ENCODE measurements at places on chromosomes 16 and 17.

DNA sequence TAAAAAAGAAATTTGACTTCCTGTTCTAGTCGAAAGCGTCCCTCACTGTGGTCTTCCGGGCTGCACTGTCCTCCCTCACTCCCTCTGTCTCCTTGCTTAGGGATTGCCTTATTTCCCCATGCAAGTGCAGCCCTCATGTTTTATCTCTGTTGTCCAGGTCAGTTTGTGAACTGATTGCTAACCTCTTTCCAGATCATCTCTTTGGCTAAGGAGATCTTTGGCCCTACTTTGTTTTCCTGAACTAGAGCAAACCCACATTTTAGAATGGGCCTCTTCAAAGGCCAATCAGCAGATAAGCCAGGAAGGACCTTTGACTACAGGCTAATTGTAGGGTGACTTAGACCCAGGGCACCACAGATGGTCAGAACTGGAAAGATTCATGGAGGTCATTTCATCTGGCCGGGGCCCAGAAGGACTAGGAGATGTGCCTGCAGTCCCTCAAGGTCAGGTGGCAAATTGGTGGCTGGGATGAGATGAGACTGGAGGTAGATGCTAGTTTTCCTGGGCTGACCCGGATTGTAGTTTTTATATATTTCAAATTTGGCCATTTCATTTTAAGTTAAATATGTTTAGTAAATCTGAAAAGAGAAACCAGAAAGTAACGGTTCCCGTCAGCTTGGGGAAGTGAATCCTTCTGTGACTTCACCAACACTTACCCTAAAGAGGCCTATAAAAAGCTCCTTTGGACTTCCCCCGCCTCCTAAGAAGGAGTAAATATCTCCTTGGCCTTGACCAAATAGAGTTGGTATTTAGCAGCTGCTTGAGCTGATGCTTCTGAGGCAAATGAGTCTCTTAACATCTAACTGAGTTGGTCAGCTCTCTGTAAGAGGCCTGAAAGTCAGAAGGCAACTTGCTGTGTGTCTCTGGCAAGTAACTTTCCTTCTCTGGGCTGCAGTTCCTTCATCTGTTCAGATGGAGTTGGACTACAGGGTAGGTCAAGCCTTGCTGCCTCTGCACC lies 6.2 kb upstream of the SLC25A19 start:
- DNase-seq, result no peak

GRCh38 chr17:49210158-49211029 lies at the start of the genes ABI3 and GNGT2:
Gene ABI3, plus strand, starts transcription at chr17:49210707. Its CDS starts 18 bp downstream, at chr17:49210725.
Gene GNGT2, minus strand, starts transcription at chr17:49210574. Its CDS starts 3,152 bp downstream, at chr17:49207422.
- peak; percentile 37 for DNase-seq

DNA sequence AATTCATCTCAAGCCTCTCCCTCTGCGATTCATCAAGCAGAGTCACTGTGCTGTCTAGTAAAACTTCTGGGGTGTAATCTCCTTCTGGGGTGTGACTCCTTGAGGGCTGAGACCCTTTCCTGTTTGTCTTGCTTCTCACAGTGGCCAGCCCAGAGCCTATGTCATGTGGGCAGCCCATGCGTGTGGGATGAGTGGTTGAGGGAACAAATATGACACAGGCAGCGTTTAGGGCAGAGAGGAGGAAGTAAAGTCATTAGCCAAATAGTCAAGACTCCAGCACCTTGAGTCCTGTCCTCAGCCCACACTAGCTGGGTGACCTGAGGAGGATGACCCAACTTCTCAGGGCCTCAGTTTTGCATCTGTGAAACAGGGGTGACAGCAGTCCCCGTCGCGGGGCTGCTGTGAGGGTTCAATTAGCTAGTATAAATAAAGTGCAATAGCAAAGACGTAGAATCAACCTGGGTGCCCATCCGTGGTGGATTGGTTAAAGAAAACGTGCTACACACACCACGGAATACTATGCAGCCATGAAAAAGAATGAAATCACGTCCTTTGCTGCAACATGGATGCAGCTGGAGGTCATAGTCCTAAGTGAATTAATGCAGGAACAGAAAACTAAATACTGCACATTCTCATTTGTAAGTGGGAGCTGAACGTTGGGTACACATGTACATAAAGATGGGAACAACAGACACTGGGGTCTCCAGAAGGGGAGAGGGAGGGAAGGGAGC lies 4.5 kb upstream of the ITGAX start:
- no peak for DNase-seq

- no peak for DNase-seq
These were observed 72.5 kb upstream of the IRX3 start for GRCh38 chr16:54359081-54359480.

- no peak for DNase-seq
These were observed 79.9 kb upstream of the CRHR1 start for GRCh38 chr17:45704251-45704650.

DNA sequence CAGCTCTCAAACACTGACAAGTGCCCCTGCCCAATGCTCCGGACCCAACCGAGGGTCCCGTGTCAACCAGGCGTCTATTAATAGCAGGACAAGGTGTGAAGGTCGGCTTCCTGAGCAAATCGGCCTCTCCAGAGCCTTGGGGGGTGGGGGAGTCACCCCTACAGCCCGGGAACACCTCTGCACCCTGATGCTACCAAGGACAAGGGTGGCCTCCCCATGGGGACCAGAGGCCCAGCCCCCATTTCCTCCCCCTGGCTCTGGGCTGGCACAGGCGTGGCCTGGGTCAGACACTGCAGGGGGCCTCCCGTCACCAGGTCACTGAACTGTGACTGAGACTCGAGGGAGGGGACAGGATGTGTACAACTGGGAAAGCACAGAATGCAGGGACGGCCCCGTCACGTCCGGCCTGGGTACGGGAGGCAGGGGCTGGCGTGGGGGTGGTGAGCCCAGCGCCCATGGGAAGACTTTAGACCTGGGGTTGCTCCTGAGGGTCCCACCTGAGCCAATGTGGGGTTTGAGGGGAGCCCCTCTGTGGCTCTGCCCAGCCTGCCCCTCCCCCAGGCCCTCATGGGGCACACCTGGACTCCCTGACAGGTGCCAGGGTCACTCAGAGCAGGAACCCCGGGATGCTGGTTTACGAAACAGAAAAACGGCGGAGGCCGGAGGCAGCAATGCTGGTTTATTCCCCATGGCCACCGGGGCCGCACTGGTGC lies 579 bp upstream of the CYBA start:
- DNase-seq, result peak; percentile 45

GRCh38 chr17:1142561-1142971 lies 37.2 kb downstream of the ABR start:
- DNase-seq, result no peak

GRCh38 chr16:79726902-79727301 lies 126.4 kb upstream of the MAF start:
- no peak for DNase-seq

DNA sequence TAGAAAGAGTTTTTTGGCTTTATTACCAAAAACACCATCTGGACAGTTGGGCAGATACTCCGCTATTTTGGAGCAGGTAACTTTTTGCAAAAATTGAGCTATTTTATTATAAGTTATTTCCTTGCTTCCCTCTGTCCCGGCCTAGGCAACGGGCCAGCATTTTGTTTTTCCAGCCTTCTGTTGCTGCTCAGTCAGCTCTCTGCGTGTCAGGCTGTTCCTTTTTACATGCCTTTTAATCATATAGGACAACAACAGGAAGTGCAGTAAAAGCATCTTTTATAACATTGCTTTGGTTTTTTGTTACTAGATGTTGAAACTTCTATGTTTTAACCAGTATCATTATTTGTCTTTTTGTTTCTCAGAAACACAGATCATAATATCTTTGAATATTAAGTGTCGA lies 30.4 kb downstream of the PPM1D start:
- DNase-seq, result no peak

DNA sequence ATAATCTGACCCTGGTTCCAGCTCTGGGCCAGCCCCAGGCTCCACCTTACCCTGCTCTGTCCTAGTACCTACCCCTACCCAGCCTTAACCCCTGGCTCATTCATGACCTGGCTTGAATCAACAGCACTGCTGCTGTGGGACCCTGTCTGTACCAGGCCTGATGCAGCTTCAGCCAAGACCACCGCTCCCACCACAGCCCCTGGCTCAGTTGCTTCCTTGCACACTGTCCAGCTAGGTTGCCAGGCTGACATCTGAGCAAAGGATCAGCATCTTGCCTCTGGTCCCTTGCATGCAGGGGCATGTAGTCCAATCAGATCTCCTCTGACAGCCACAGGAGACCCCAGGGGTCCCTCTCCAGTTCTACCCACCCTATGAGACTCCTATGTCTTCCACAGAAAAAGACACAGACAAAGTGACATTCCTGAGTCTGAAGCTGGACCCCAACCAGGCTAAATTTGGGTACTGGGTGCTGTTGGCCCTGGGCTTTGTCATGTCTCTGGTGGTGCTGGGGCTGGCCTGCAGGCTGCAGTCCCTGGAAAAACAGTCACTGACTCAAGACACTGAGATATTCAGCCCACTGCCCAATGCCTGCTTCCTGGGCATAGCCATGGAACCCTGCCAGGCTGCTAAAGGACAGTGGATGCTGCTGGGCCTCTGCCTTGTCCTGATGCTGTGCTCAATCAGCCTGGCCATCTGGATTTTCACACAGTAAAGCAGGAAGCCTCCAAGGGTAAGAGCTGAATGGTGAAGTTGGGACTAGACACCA lies 3.9 kb upstream of the KCNH6 start:
- DNase-seq, result no peak

DNA sequence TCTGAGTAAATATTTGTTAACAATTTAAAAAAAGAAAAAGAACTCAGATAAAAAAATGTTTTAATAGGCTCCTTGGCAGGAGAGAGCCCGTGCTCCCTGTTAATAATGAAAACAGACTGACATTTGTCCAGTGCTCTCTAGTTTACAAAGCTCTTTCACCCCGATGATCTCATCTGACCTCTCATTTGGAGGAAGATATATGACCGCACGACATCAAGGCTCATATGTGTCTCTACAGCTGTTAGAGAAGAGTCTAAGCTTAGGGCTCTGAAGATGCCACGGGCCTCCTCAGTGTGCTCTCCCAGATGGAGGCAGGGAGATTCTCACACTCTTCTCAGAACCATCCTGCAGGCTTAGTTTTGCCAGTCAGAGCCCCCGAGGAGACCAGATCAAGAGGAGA lies 280.8 kb upstream of the IRX5 start:
- no peak for DNase-seq

DNA sequence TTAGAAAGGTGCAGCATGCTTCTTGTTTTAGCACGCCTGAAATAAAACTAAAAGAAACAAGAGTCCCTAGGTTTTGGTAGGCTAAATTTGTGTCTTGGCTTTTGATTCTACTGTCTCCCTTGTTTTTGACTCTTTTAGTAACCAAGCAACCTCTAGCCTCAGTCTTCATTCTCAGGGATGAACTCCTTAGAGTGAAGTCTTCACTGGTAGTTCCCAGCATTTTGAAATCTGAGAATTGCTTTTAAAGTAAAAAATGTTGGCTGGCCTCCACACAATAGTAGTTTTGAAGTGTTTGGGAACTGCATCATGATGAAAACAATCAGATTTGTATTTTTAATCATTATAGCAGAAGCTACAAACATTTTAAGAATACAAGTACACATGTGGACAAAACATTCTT lies 6.1 kb upstream of the CDR2 start:
- no peak for DNase-seq

DNA sequence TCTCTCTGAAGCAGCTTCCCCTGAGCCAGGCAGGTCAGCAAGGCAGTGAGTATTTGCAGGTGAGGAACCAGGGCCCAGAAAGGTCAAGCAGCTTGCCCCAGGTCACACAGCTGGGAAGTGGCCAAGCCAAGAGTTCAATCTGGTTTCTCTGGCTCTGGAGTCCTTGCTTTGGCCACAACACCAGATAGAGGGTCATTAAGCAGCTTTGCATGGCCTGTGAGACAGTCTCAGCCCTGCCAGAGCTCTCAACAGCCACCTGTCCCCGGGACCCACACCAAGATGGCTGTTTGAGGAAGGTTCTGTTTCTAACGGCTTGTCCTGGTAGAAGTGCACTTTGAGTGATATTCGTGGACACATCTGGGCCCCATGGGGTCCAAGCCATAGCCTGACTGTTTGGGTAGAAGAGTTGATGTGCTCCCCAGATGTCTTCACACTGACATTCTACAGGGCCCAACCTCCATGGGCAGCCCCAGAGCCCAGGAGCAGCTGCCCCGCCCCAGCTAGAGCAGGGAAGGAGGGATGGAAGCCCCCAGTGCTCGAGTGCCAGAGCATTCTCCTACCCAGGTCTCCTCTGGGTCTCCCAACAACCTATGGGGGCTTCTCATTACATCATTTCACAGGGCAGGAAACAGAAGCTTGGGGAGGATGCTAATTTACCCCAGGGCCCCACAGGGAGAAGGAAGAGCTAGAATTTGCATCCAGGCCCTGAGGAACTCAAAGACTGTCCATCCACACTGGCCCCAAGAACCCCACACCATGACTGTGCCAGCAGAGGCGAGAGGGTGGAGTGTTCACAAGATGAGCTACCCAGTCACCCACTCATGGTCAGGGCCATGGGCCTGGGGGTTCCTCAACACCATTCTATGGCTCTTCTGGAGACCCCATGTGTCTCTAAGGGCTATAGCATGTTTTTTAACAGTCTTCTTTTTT lies 107.3 kb upstream of the CDH5 start:
- DNase-seq, result no peak

DNA sequence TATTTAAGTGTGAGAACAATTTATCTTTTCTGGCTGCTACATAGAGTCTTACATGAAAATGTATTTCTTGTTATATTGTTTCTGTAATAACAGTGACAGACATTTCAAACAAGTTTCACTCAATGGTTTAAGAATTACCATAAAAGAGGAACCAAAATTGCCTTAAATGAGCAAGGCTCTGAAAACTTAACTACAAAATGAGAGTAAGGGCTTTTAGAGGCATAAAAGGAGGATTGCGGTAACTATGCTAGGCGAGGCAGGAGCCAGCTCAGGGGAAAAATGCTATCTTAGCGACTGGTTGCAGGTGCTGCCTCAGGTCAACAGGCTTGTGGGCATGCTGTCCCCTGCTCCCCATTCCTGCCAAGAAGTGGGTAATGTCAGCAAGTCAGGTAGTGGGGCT lies 81.7 kb upstream of the MSI2 start:
- DNase-seq, result no peak

DNA sequence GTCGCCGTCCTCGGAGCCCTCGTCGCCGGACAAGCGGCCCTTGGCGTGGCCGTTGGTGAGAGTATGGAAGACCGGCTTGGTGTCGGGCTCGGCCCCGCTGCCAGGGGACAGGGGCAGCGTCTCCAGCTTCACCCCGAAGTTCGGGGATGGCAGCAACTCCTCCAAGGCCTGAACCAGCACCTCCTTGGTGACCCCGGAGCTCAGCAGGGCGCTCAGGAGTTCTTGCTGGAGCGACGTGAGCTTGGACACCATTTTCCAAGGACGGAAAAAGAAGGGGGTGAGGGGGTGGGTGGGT lies 279 bp downstream of the HNF1B start:
- DNase-seq, result no peak

DNA sequence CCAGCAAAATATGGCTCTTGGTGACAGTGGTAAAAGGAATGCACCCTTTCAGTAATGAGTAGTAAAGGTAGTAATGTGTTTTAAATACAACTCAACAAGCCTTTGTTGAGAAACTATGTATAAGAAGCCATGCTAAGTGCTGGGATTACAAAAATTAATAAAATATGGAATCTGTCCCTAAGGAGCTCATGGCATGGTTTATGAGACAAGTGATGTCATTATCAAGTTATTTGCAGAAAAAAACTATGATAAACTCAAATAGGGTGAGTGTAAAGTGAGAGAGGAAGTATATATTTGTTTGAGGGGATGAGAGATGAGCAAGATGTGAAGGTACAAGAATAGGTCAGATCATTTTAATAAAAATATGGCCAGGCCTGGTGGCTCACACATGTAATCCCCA lies 76.9 kb downstream of the NF1 start:
- DNase-seq, result no peak

GRCh38 chr17:12745486-12745885 lies 43.8 kb upstream of the ARHGAP44 start:
- DNase-seq, result no peak

GRCh38 chr17:797236-797840 lies 15.2 kb downstream of the MRM3 start:
- DNase-seq, result no peak

Measured in stimulated activated CD4-positive, alpha-beta T cell treated with anti-CD3 and anti-CD28 coated beads, Interleukin-1b, Interleukin-23, amount 100 ng/mL, for 1 hour (primary cell).